NCI-H1417 treated with DMSO at 0.1 percent for 48 hours (cell line): ENCODE measurements at places on chromosomes 1 and 21.

DNA sequence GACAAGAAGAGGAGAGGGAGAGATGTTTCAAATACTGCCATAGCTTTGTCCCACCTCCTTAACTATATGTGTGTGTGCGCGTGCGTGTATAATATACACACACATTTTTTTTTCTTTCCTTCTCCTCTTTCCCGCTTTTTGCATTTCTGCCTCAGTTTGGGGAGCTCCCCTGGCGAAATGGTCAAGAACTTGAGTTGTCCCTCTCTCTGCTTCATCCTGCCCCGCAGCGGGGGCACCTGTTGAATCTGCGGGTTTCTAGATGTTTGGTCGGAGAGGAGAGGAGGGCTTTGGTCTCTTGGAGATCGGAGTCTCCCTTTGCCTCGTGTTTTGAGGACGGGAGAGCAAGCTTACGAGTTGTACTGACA lies 504 bp downstream of the SCCPDH start:
- DNase-seq, result no peak

- DNase-seq, result no peak
Observed at GRCh38 chr1:172909606-172910326, 141.0 kb downstream of the TNFSF18 start.

DNA sequence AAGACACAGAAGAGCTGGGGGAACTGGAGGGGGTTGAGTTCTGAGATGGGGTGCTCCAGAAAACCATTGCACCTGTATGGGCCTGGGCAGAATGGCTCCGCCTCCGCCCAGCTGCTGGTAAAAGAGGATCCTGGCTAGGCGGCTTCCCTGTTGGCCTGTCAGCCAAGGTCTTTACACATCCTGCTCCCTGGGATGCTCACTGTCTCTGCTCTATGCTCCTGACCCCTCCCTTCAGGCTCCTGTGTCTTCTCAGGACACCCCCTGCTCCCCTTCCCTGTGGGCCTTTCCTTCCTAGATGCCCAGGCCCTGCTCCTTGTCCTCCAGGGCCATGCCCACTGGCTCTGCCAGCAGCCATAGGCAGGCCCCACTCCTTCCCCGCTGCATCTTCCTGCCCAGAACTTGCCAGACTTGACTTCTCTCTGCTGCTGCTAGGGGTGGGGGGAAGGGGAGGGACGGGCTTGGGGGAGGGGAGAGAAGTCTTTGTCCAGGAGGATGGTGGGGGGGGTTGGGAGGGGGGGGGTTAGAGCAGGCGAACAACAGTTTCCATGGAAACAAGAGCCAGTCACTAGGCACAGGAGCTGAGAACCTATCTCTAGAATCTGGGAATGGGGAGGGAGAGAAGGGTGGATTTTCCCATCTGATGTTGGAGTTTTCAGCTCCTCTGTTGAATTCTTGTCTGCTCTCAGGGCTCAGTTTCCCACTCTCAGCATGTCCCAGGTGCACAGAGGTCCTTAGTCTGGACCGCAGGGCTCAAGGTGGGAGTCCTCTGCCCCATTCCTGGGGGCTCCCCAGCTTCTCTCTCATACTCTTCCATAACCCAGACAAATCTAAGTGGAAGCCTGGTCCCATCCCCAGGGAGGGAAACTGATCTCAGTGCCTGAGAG lies 10.6 kb downstream of the CELSR2 start:
- DNase-seq, result no peak

- no peak for DNase-seq
Observed at GRCh38 chr1:16386454-16387113, 19.5 kb downstream of the SZRD1 start.

DNA sequence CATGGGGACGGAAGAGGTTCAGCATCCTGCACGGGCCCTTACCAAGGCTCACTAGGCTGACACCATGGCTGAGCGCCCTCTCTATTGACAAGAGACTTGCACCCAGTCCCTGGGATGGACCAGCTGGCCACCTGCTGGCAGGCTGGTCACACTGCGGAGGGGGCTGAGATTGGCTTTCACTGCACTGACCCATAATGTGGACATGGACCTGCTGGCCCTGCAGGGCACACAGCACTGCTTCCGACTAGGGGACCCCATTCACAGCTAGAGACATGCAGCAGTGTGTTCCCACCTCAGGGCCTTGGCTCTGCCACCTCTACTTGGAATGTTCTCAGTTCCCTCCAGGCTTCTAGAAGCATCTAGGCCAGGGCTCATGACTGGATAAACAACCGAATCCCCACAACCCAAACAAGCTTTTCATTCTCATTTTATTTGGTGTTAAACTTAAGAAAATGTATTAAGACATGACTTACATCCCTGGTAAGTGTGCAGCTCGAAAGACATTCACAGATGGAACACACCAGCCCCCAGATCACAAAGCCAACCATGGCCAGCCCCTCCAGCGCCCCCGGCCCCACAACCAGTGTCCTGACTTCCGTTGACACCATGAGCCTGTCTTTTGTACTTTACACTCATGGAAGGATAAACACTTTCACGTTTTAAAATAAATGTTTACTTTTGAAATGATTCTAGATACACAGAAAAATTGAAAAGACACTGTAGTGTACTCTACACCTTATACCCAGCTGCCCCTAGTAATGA lies 9.3 kb upstream of the SRARP start:
- no peak for DNase-seq

- DNase-seq, result no peak
Observed at GRCh38 chr21:34999397-34999941, 49.6 kb downstream of the RUNX1 start.

DNA sequence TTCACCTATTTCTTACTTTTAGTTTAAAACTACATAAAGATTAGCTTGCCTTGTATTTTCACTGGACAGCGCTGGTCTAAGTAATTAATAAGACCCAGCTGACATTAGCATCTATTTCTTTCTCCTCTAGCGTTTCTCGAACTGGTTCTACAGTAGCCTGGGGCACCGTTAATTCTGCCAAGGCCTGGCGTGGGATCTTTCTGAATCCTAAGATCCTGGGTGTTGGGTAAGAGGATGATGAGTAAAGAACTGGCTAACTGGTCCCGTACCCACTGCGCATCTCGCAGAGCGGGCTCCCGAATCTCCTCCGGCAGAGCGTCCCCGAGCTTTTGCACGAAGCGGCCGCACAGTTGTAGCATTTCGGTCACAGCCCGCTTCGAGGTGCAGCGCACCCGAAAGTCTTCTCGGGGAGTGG lies 309 bp downstream of the NSL1 start:
- no peak for DNase-seq

DNA sequence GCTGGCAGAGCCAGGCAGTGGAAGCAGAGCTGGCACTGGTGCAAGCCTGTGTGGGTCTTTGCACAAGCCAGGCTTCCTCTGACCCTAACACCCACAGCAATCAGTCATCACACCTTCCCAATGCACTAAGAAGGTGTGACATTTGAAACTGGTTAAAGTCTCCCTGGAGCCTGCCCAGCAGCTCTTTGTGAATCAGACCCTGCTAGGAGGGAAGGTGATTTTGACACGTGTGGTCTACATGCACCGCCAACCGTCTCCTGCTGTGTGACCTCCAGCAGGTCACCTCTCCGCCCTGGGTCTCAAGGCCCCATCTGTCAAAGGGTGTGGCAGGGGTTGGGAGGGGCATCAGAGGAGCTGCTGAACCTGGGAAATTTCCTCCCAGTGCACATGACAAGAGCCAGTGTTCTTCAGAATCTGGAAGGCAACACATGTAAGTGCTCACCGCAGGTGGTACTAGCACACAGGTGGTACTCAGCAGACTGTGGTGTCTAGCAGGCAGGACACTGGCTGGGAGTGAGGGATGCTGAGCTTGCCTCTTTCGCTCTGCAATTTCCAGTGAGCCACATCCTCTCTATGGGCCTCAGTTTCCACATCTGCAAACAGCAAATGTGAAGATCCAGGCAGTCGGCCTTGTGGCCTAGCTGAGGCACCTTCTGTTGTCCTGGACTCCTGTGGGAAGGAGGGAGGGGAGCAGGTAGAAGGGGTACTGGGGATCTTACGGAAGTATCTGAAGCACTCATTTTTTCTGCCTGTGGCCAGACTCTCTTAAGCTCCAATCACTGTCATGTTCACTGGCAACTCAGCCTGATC lies 123.2 kb downstream of the DMRTB1 start:
- DNase-seq, result no peak

DNA sequence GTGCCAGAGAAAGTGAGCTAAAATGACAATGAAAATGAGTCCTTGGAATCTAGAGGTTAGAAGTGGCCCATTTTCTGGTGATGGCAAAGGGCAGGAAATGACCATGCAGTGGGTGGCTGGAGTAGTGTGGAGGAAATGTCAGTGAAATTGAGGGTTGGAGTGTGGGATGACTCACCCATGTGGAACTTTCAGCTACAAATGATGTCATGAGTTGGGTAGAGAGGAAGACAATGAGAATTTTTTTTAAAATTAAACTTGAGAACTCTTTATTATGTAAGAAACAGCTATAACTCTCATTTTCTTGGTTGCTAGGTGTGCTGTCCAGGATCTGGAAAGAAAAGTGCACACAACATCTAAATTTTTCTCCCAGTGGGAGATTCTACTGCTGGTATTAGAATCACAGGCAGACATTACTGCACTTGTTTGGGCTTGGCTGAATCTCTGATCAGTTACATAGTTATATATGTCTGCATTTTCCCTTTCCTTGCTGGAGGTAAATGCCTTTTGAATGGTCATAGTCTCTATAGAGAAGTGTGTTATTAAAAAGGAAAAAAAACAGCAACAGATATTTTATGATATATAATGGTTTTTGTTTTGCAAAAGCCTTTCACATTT lies 56.8 kb upstream of the GNG12 start:
- DNase-seq, result no peak

DNA sequence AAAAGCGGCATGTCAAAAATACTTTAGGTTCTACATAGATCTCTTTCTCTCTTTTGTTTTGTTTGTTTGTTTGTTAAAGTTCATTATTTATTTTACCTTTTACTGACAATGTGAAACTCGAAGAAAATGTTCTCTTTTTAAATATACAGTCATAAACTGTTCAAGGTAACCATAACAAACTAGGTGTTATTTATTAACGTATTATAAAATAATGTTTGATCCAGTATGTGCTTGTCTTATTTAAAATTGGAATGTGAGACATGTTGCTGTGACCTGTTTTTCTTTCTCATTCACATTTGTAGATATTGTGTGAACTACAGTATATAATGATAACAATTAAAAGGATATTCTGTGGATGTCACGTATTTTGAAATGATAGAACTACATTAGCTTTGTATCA lies 5.9 kb upstream of the LEPR start:
- DNase-seq, result no peak

DNA sequence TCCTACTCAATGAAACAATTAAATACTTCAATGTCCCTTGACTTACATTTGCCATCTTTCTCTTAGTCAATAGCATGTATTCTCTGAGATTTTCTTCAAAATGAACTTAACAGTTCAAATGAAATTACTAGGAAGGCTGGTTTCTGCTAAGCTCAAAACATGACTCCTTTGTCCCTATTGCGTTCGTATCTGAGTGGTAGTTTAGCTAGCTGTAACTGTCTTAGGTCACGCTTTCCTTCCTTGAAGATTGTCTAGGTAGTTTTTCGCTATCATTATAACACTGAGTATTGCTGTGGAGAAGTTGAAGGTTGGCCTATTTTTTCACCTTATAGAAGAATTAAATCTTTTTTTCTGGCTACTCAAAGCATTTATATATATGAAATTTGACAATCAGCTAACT lies 1535.2 kb downstream of the PLA2G4A start:
- no peak for DNase-seq

GRCh38 chr1:235050911-235051360 lies 77.7 kb downstream of the TOMM20 start:
- no peak for DNase-seq

DNA sequence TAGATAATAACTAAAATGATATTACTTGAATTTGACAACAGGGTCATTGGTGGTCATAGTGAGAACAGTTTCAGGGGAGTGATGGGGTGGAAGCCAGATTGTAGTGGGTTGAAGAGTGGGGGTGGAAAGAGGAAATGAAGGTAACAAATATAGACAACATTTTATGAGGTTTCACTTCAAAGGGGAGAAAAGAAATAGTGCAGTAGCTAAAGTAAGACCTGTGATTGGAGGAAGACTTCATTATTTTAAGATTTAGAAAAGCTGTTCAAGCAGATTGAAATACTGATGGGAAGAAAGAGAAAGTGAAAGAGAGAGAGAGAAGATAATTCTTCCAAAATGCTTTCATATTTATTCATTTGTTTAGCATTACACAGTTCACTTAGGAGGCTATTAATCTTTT lies 52.0 kb upstream of the KCNA3 start:
- no peak for DNase-seq

DNA sequence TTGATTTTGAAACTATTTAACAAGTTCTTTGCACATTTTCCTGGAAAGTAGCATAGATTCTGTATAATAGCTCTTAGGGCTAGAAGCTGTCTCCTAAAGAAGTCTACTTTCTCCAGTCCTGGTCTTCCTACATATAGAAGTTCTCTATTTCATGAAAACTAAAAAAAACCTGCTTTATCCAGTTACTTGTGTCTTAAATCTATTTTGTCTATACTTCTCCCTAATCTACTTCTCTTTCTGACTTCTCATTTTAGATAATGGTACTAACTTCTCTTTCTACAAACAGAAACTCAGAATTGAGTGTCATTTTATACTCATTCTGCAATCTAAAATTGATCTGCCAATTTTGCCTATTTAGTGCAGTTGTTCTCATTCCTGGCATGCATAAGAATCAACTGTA lies 28.7 kb downstream of the PDE4B start:
- DNase-seq, result no peak

DNA sequence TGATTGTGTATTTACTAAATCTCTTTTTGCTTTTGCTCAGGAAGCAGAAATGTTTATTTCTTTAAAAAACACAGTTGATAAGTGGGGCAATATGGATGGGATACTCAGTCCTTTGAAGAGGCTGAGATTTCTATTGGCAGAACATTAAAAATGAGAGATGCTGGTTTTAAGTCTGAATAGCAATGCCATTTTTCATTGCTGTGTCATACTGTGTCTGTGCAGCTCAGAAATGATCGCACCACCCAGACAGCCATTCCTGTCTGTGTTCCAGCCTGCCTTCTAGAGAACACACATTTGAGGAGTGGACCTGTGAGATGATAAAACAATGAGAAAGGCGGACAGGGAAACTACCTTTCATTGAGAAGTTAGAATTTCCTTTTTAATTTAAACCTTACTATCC lies 231.2 kb upstream of the USP24 start:
- DNase-seq, result no peak

DNA sequence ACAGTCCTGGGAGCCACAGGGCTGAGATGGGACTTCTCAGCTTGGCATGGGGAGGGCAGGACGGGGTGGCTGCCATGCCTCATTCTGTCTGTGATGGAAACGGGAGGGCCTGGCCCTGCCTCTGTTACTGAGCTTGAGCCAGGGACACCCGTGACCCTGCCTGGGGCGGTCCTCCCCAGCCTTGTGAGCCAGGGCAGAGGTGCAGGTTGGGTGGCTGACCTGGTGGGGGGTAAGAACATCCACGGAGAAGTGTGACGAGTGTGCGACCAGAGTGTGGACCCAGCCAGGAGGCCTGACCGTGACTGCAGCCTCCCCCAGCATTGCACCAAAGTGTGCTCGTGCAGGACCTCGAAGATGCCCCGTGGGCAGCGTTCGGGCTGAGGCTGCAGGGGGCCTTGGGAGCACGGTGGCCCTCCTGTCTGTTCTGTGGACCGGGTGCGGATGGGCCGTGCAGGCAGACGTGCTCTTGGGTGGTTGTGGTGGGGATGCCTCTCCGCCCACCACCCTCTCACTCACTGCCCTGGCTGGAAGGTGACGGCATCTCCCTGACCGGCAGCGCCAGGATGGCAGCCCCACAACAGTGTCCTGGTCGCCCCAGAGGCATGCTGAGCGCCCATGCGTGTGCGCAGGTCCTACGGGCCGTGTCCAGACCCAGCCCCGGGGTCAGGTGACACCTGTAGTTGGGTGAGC lies 45.4 kb downstream of the SKI start:
- DNase-seq, result no peak
